ENCODE measurements at places on chromosomes 1 and 21.
A peak's percentile ranks its signal among the peaks of the same experiment; 100 is the strongest.

DNA sequence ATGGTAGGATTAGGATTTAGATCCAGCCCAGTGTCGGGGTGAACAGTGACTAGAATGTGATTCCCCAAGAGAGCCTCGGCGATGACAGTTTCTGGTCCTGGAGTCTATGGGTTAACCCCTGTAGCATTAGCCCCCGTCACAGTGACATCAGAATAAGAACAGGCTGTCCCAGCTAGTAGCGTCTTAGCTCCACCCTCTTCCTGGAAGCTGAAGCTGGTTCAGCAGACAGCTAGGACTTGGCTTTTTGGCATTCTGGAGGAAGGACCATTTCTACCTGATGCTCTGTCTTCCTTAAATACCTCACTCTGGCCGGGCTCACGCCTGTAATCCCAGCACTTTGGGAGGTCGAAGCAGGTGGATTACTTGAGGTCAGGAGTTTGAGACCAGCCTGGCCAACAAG is 5.0 kb downstream of the NDUFS2 start:
- DNase-seq: no peak
- no peak overlapping the region for H3K4me3 ChIP-seq
- peaks cover 12% of the 10 kb centered on the region for H3K36me3 ChIP-seq
- peak overlapping the region; percentile 44 for H3K27ac ChIP-seq
- no peaks in the 10 kb centered on the region for H3K27me3 ChIP-seq

DNA sequence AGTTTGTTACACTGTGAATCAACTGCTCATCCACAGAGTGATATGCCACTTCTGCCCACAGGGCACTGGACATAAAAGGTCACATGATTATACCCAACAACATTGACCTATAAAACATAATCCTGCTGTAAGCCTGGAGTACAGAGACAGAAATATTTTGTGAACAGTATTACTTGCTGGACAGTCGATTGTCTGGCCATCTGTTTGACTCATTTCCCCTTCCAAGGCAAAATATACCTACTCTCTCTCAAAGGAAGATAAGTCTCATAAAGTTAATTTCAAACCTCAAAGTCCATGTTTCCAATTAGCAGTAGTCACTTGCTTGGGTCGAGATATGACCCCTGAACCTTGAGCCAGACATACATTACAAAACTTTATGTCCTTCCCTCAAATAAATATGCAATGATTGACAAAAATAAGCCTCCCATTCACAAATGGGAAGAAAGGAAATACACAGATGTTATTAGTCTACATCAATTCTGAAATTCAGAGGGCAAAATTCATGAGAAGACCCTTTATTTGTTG is 39.3 kb upstream of the RGS18 start:
- H3K27ac ChIP-seq: no peak overlapping the region
- no peaks in the 10 kb centered on the region for H3K4me1 ChIP-seq
- H3K4me3 ChIP-seq: no peak overlapping the region
- H3K36me3 ChIP-seq: no peaks in the 10 kb centered on the region
- no peaks in the 10 kb centered on the region for H3K27me3 ChIP-seq
- DNase-seq: no peak

- no peaks in the 10 kb centered on the region for H3K36me3 ChIP-seq
- DNase-seq: no peak
- H3K27me3 ChIP-seq: no peaks in the 10 kb centered on the region
- no peak overlapping the region for H3K27ac ChIP-seq
- peaks cover 6% of the 10 kb centered on the region for H3K4me1 ChIP-seq
These were observed 49.0 kb downstream of the EVA1C start for GRCh38 chr21:32461503-32461902.

DNA sequence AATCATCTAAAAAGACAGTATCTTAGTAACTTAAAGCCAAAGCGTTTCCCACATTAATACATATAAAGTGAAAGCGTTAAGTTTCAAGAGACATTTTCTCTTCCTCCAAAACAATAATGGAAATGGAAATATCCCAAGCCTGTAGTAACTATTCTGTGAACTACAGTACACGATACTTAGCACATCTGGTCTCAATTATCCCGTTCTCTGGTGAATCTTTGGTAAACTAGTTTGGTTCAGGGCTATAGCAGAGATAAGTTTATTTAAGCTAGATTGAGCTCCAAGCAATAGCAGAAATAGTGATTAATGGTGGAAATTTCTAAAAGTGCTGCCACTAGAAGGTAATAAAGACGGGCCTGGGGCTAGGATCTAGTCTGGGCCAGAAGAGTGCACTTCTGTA is 55.2 kb downstream of the PCNX2 start:
- H3K36me3 ChIP-seq: no peaks in the 10 kb centered on the region
- H3K27me3 ChIP-seq: no peaks in the 10 kb centered on the region
- peaks cover 7% of the 10 kb centered on the region for H3K4me1 ChIP-seq
- H3K27ac ChIP-seq: no peak overlapping the region
- H3K4me3 ChIP-seq: no peak overlapping the region

DNA sequence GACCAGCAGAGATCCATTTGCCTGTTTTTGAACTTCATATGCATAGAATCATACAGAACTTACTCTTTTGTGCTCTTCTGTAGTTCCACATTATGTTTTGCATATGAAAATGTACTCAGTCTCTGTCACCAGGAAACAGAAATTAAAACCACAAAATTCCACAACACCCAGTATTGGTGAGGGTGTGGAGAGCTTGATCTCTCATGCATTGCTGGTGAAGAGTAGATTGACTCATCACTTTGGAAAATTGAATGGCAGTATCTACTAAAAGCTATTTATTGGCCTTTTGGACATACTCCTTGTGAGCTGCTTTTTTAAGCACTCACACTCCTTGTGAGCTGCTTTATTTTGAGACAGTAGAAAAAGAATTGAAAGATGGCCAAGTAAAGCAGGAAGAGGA is 43.3 kb downstream of the VTCN1 start:
- H3K27me3 ChIP-seq: no peaks in the 10 kb centered on the region
- no peaks in the 10 kb centered on the region for H3K36me3 ChIP-seq
- no peak overlapping the region for H3K27ac ChIP-seq
- H3K4me1 ChIP-seq: no peaks in the 10 kb centered on the region

DNA sequence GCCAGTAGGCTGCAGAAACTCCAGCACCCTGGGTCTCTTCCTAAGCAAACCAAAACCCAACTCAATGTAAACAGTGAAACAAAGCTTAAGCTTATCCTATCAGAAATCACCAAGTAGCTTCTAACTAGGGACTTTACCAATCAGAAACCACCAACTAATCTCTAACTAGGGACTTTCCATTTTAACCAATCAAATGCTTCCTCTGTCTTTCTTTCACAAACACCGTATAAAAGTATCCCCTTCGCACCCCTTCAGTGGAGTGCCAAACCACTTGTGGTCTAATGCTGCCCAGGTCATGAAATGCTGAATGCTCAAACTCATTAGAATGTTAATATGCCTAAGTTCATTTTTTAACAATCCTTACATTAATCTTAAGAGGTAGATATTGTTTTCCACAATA is 250.5 kb upstream of the DUSP10 start:
- DNase-seq: no peak
- H3K4me3 ChIP-seq: no peak overlapping the region
- no peaks in the 10 kb centered on the region for H3K36me3 ChIP-seq

- no peak overlapping the region for H3K4me3 ChIP-seq
- no peaks in the 10 kb centered on the region for H3K4me1 ChIP-seq
- H3K27me3 ChIP-seq: no peaks in the 10 kb centered on the region
- no peaks in the 10 kb centered on the region for H3K36me3 ChIP-seq
These were observed 6.6 kb downstream of the LDLRAD2 start for GRCh38 chr1:21818656-21819055.

DNA sequence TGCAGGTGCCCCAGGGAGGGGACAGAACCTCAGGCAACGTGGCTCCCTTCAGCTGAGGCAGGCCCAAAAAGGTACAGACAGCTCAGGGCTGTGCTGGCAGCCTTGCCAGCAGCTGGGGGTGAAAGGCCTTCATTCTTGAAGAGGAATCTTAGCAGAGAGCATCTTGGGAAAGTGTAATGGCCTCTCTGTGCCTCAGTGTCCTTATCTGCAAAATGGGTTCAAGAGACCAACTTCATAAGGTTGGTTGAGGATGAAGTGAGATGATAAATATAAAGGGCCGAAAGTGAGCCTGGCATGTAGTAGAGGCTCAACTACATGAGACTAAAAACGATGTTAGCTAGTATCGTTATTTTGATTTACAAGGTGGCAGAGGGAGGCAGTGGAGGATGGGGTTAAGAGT is 26.2 kb downstream of the TMCO4 start:
- no peak overlapping the region for H3K4me3 ChIP-seq
- DNase-seq: no peak
- no peak overlapping the region for H3K27ac ChIP-seq
- H3K4me1 ChIP-seq: no peaks in the 10 kb centered on the region

- H3K27ac ChIP-seq: no peak overlapping the region
- no peak for DNase-seq
- no peaks in the 10 kb centered on the region for H3K4me1 ChIP-seq
- H3K27me3 ChIP-seq: no peaks in the 10 kb centered on the region
- no peak overlapping the region for H3K4me3 ChIP-seq
These were observed 11.4 kb downstream of the RGS5 start for GRCh38 chr1:163191301-163191700.

DNA sequence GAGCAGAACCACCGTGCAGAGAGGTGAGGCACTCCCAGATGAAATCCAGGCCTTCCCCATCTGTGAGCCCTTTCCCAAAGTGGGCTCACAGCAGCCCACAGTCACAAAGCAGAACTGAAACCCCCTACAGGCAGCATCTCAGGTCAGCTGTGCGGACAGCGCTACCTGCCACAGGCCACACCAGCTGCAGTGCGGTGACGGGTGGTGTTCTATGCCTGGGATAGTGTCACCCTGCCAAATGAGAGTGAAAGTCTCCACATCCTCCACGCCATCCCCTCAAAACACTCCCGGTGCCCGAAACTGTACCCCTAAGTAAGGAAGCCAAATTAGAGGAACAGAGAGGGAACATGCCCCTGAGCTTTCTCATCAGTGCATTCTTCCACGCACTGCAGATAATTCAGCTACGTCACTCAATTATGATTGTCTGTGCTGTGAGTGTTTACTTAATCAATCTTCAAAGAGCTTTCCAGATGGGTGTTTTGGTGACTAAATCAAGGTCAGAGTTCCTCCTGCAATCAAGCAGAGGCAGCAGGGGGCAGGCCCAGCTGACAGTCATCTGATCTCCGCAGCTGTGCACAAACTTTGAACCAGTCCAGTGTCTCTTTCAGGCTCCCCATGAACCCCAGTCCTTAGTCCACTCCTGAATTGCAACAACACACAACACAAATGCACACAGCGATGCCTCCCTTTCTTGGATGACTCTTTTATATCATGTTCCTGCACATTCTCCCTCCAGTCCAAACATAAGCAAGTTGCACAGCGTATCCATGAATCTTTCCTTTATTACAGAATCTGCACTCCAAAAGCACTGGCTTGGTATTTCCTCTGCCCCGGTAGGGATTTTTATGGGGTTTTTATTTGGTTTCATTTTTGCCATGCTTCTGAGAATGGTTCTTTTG is 150.0 kb downstream of the TOMM20 start:
- H3K27ac ChIP-seq: peak overlapping the region; percentile 90
- peaks cover 35% of the 10 kb centered on the region for H3K4me1 ChIP-seq
- H3K4me3 ChIP-seq: no peak overlapping the region
- peak; percentile 87 for DNase-seq

GRCh38 chr1:224615861-224616755 is at the start of gene CNIH3:
CNIH3 (plus strand) TSS chr1:224616317; CDS start chr1:224617175, 858 bp downstream.
- no peak for DNase-seq
- H3K36me3 ChIP-seq: no peaks in the 10 kb centered on the region
- H3K27ac ChIP-seq: no peak within 1 kb of the TSS
- H3K4me3 ChIP-seq: peak within 1 kb of the TSS; percentile 28
- peaks cover 4% of the 10 kb centered on the region for H3K4me1 ChIP-seq

DNA sequence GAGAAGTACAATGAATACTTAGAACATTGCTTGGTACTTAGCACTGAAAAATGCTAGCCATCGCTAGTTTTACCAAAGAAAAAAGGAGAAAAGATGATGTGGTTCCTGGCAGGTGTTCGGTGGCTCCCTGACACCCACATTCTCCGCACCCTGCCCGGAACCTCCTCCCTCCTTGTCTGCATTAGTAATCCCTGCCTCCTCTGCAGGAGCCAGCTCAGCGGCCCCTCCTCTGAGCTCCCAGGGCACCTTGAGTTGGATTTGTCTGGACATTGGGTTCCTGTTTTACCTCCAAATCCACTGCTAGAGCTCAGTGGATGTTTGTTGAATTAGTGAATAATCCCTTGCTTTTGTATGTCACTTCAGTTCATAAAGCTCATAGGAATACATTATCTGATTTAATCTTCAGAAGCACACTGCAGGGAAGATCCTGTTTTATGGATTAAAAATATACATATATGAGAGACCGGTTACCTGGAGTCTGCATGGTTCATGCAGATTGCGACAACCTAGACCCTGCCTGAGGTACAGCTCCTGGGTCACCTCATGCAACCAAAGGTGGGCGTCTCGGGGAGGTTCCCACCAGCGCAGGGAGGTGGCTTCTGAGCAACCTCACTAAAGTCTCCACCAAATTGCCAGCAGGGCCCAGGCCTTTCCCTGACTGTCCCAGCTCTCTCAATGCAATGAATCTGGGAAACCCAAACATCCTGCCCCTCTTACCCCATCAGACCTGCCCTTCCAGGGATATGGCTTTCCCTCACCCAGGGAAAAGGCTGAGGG is 24.2 kb downstream of the PCAT6 start:
- DNase-seq: no peak
- H3K4me1 ChIP-seq: no peaks in the 10 kb centered on the region
- H3K36me3 ChIP-seq: no peaks in the 10 kb centered on the region
- no peaks in the 10 kb centered on the region for H3K27me3 ChIP-seq

DNA sequence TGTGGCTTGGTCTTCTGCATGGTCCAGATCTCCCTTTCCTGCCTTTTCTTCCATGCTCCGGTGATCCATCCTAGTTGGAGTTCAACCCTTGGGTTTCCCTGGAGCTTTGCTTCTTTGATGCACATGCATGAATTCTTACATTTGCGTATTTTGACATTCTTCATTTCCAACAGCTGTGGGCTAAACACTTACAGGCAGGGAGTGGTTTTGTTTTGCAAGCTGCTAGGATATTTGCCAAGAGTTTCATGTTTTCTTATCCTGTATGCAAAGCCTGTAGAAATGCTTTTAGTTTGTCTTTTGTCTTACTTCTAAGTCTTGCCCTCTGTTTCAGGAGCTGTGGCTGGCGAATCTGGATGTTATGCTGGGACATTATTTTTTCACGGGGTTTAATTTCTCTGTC is 90.3 kb upstream of the PAXBP1 start:
- no peak overlapping the region for H3K4me3 ChIP-seq
- no peaks in the 10 kb centered on the region for H3K4me1 ChIP-seq
- H3K27me3 ChIP-seq: no peaks in the 10 kb centered on the region
- H3K36me3 ChIP-seq: no peaks in the 10 kb centered on the region
- no peak overlapping the region for H3K27ac ChIP-seq

- H3K4me1 ChIP-seq: no peaks in the 10 kb centered on the region
- DNase-seq: no peak
- no peak overlapping the region for H3K4me3 ChIP-seq
- H3K36me3 ChIP-seq: no peaks in the 10 kb centered on the region
- no peak overlapping the region for H3K27ac ChIP-seq
These were observed 3.7 kb downstream of the PLPPR4 start for GRCh38 chr1:99268021-99268420.

DNA sequence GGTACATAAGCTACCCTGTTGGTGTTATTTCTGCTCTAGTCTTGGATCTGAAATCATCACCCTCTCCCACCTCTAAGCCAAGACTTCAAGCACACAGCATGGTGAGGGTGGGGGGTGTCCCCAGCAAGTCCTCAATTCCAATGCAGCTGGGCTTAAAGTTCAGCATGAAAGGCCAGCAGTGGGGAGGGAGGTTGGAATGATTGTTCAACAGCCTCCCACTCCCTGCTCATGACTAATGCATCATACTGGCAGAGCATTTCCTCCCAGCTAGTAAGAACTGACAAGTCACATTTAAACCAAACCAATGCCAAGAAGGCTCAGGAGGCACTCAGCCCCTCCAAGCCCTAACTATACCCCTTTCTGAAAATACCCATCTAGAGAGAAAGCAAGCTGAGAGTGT is 50.1 kb downstream of the TIAM1 start:
- H3K36me3 ChIP-seq: no peaks in the 10 kb centered on the region
- no peaks in the 10 kb centered on the region for H3K4me1 ChIP-seq
- no peaks in the 10 kb centered on the region for H3K27me3 ChIP-seq
- H3K27ac ChIP-seq: no peak overlapping the region
